ENCODE measurements at places on chromosomes 4 and X.
A peak's percentile ranks its signal among the peaks of the same experiment; 100 is the strongest.

- DNase-seq = no peak
Measured at GRCh38 chr4:107757864-107758476, 37.9 kb upstream of the PAPSS1 start.

- DNase-seq = no peak
Measured at GRCh38 chr4:17437396-17437795, 74.5 kb downstream of the QDPR start.

GRCh38 chr4:140790765-140791164, 34.6 kb upstream of the TBC1D9 start:
- DNase-seq = no peak

GRCh38 chrX:120468071-120468470, 1.0 kb downstream of the LAMP2 start:
- DNase-seq = no peak

DNA sequence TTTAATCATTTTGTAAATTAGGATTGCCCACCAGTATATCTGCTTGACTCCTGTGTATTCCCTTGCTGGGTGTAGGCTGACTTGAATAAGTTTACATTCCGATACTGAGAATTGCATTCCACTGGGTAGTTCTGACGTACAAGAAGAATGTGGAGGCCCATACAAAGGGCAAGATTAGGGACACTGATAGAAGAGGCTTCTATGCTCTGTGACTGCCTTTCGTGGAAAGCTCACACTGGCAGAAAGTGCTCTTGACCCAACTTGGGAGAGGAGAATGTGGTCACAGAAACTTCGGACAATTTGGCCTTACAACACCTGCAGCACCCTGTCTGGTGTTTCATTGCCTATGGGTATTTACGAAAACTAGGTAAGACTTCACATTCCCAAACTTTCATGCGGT, 126.3 kb downstream of the RAPGEF2 start:
- no peak for DNase-seq

DNA sequence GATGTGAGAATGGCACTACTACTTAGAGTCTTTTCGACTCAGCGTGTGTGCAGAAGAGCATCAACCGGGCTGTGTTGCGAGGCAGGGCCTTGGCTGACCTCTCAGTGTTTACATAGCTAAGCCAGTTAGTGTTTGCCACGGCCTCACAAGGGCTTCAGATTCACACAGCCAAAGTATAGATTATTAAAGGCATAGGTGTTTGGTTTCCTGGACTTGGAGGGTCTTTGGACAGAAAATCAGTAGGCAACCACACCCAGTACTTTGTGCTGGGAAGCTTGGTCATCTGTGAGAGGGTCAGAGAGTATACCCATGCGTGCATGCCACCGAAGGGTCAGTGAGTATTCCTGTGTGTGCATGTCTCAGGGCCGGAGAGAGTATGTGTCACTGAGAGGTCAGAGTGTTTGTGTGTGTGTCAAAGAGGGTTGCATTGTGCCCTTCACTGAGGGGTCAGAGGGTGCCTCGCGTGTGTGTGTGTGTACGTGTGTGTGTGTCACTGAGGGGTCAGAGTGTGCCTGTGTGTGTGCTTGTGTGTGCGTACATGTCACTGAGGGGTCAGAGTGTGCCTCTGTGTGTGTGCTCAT, 69.7 kb upstream of the MSANTD1 start:
- DNase-seq = no peak

DNA sequence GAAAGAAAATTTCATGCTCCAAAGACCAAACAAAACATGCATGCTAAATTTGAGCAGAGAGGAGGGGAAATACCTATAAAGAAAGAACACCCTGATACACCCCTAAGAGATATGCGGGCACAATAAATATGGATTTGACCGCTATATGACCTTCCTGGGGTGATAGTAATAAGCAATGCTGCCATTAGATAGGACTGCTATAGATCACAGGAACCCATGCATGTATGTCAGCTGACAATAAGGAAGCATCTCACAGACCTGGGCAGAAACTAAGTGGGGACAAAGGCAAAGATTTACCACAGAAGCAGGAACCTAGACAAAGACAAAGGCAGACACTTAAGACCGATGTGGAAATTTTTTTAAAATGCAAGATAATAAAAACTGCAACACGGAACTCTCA, 21.3 kb downstream of the ZNF721 start:
- DNase-seq = no peak

DNA sequence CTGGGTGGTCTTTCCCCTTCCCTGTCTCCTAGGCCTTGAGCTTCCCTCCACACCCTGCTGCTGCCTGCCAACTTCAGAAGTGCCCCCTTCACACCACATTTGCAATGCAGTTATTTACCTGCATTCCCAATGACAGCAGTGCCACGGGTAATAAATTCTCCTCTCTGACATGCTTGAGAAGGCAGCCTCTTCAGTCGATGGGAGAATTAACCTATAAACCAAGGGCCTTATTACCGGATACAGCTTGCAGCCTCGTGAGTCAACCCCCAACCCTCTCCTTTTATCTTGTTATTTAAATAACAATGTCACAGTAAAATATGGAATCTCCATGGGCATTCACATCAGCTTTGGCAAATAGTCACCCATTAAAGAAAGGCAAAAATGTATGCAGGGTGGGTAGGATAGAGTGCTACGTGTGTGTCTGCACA, 34.7 kb upstream of the LGI2 start:
- DNase-seq = no peak

GRCh38 chr4:6986781-6987587, 56.2 kb upstream of the TADA2B start:
- peak; percentile 83 for DNase-seq

DNA sequence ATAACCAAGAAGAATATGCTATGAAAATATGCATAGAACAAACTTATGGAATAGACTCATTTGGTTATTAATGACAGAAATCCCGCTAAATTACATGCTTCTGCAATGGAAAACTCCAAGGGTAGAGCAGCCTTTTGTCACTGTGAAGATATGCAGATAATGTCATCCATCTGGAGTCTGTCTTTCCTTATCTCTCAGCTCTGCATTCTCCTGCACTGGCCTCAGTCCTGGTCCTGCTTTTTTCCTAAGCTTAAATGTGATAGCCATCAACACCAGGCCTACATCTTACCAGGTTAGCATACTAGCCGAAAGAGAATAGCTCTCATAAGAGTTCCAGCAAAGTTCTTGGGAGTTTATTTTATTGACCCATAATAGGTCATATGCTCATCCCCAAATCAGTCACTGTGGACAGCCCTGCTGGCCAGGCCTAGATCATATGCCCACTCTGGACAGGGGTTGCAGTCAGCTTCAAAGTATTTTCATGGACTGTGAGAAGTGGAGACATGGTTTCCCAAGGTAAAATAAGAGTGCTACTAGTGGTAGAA, 86.5 kb upstream of the LEF1 start:
- no peak for DNase-seq

GRCh38 chr4:4416981-4417380, 30.1 kb downstream of the NSG1 start:
- no peak for DNase-seq

DNA sequence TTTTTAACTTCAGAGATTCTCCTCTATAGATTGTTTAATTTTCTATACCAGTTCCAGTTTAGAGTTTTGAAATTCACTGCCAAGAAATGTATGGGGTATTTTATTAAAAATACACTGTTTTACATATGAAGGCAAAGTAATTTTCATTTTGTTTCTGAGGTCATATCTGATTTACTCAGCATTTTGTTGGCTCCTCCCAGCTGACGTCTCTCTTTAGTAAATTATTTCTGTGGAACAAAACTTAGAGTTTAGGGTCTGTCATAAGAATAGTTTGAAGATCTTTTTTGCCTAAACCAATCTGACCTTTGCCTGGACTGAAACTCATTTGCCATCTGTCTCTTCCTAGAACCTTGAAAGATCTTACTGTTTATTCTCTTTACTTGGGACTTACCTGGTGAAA, 16.9 kb downstream of the FNIP2 start:
- DNase-seq = no peak

GRCh38 chr4:914531-914930, 17.6 kb downstream of the GAK start:
- no peak for DNase-seq

DNA sequence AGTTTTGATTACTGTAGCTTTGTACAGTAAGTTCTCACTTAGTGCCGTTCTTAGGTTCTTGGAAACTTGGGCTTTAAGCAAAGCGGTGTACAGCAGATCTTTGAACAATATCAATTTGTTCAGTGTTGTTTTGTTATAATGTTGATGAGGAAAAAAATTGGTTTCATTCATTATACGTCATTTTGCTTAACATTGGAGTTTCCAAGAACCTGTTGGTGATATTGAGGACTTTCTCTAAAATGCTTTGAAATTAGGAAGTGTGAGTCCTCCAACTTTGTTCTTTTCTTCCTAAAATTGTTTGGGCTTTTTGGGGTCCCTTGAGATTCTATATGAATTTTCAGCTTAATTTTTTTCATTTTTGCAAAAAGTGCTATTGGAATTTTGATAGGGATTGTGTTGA, 49.1 kb downstream of the STAG2 start:
- no peak for DNase-seq

DNA sequence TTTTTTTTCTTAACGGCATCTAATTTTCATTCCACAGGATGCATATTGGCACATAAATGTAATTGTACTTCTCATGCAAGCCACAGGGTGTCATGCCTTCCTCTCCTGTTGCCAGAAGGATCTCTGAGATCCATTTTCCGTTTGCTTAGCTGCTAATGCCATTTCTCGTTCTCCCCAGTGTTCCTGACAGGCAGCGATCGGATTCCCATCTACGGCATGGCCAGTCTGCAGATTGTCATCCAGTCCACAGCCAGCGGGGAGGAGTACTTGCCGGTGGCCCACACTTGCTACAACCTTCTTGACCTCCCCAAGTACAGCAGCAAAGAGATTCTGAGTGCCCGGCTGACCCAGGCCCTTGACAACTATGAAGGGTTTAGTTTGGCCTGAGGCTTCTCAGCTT, 8.9 kb upstream of the NAP1L5 start:
- DNase-seq = no peak

DNA sequence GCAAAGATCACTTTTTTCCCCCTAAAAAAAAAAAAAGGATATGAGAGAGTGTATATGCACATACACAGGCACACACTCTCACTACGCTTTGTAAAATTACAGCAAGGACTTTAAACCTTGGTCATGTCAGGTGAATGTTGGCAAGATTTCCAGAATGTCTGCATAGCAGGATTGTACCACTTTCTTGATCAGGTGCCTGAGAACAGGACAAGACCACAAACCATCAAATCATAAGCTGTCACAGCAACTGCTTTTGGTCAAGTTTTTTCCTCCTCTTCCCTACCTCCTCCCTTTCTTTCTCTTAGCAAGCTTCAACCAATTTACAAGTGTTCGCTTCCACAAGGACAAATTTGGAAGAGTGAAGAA, 15.3 kb downstream of the PPARGC1A start:
- DNase-seq = no peak

- no peak for DNase-seq
Measured at GRCh38 chr4:8266508-8266907, 3.0 kb upstream of the HTRA3 start.

GRCh38 chr4:113406723-113407016, 354.9 kb downstream of the CAMK2D start:
- no peak for DNase-seq

DNA sequence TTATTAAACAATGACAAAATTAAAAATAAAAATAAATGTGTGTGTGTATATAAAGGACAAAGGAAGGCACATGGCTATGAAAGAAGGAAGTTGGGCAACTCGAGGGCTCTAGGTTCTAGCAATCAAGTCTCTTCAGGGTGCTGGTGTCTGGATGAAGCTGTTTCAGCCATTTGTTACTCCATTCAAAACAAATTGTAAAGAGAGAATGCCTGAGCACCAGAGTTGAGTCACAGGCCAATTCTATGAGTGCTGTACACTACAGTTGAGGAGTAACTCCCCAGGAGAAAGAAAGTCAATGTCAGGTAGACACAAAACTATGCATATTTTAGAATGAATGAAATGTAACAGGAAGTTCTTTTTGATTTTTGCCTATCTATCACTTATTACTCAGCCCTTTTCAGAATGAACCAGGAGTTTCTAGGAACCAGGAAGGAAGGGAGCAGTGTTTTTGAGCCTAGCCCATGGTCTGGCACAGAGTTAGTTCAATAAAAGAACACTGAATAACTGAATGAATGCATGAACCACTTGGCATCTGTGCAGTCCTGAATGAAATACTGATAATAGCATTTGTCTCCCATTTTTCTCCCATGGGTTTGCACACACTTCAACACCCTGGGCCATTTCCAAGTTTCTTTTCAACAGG, 151.7 kb upstream of the CPEB2 start:
- DNase-seq = no peak

- no peak for DNase-seq
Measured at GRCh38 chr4:1981251-1982058, 27.3 kb downstream of the NELFA start.
